ENCODE measurements at places on chromosomes 12 and 14.

- DNase-seq: no peak
Observed at GRCh38 chr12:86543716-86544115, 287.5 kb upstream of the MGAT4C start.

DNA sequence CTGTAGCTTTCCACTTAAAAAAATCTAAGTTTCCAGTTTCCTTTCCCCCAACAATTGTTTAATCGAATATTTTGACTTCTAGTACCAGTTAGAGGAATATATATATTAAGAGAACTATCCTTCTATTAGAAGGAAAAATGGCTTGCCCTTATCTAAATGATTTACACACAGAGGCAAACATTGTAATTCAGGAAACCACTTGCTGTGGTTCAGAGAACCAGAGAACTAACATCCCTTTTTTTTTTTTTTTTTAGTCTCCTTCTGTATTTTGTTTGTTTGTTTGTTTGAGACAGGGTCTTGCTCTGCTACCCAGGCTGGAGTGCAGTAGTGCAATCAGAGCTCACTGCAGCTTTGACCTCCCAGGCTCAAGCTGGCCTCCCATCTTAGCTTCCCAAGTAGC is 746.6 kb downstream of the VRK1 start:
- no peak for DNase-seq

DNA sequence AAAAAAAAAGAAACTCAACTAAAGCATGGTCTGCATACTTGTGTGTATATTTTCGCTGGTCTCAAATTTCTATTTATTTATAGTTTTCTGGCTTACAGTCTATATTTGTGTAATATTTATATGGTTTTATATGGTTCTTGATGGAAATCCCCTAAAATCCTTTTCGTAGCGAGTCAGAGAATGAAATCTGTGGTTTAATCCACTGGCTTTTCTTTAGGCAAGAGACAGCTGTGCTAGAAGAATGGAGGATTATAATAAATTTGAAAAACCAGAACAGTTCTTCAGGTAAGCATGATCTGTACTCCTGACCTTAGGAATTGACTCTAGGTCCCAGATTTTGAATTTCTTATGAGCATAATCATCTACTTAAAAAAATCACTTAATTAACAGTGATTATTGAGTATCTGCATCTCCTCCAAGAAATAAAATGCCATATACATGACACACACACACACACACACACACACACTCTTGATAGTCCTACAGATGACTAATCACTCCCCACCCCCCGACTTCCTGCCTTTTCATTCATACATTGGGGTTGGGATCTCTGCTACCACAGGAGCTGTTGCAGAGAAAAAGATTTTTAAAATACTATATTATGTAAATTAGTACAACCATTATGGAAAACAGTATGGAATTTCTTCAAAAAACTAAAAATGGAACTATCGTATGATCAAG is 113.4 kb downstream of the CRADD start:
- no peak for DNase-seq

GRCh38 chr12:88458327-88458726 is 121.9 kb downstream of the KITLG start:
- DNase-seq: no peak

DNA sequence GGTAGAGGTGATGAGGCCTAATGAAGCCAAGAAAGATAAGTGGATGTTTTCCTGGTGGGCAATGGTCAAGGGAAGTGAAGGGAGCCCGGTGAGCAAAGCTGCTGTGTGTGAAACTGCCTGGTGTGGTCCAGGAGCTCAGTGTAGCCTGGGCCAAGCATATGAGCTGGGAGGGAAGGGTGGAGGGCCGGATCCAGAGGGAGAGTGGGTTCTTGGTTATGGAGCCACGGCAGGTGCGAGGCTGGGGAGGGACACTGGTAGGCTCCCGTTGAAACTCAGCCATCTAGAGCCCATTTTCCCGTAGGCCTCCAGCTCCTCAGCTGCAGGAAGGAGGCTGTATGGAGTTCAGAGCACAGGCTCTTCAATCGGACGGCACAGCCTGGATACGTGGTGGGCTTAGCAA is 10.2 kb upstream of the CLMN start:
- no peak for DNase-seq

DNA sequence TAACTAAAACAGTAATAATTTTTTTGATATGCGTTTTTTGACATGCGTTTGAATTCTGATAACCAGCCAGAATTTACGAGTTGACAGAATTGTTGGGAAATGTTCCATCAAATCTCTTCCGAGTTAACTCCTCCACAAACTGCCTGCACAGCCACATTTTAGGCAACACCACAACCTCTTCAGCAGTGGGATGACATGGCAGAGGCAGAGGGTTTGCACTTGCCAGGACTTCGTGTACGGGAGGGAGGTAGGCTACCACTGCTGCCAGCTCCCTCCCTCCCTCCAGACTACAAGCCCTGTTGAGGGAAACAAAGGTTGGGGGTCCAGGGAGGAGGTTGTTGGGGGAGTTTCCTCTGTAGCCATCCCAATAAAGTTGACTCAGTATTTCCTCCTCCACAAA is 14.5 kb upstream of the ACTR6 start:
- no peak for DNase-seq

GRCh38 chr14:65098586-65098985 is 3.7 kb downstream of the MAX start:
- DNase-seq: no peak

- DNase-seq: peak; percentile 32
Observed at GRCh38 chr12:55955800-55956508, 9.9 kb downstream of the PMEL start.

- DNase-seq: no peak
Observed at GRCh38 chr14:35747379-35747778, 61.7 kb downstream of the RALGAPA1 start.

DNA sequence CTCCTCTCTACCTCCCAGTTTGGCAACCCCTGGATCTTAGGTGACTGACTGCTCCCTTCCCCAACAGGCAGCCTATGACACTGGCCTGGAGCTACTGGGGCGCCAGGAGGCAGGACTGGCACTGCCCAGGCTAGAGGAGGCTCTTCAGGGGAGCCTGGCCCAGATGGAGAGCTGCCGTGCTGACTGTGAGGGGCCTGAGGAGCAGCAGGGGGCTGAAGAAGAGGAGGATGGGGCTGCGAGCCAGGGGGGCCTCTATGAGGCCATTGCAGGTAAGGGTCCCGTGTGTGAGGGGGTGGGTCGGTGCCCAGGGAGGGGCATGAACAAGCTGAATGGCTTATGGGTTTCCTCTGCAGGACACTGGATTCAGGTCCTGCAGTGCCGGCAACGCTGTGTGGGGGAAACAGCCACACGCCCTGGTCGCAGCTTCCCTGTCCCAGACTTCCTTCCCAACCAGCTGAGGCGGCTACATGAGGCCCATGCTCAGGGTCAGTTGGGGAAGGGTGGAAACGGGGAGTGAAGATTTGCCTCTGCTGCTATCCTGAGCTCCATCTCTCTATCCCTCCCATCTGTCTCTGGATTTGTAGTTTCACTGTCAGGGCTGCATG is 2.2 kb downstream of the P3H3 start:
- no peak for DNase-seq

- DNase-seq: no peak
Observed at GRCh38 chr14:20223410-20223809, at the start of gene OR11H6. OR11H6 (plus strand) TSS chr14:20223710; CDS start chr14:20223710, 0 bp downstream.

GRCh38 chr12:69578283-69578682 is 7.0 kb upstream of the CCT2 start:
- no peak for DNase-seq

GRCh38 chr12:2309647-2310046 is 256.9 kb downstream of the CACNA1C start:
- DNase-seq: no peak

DNA sequence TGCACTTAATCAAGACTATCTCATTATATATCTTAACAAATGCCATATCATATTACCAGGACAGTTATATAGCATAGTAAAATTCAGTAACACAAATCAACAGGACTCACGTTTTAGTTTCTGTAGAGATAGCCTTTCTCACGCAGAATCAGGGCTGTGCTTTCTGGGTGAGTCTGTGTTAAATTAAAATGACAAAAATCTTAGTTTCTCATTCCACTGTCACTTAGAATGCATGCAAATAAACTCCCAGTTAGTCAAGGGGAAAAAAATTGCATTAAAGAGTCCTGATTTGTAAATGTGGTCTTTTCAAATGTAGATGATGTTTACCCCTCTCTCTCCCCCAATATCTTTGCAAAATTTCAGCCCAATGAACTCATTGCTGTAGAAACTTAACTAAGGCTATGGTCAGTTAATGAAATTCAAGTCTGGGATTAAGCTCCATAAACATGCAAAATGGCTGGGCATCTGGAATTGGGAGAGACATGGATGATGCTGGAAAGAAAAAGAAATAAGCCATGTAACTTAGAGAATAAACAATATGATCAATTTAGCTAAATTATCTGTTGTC is 77.8 kb upstream of the MGAT4C start:
- no peak for DNase-seq

- peak; percentile 65 for DNase-seq
Observed at GRCh38 chr12:9651265-9651729, 18.2 kb upstream of the CLEC2D start.

- DNase-seq: no peak
Observed at GRCh38 chr12:75011120-75011519, 198.5 kb downstream of the KCNC2 start.

DNA sequence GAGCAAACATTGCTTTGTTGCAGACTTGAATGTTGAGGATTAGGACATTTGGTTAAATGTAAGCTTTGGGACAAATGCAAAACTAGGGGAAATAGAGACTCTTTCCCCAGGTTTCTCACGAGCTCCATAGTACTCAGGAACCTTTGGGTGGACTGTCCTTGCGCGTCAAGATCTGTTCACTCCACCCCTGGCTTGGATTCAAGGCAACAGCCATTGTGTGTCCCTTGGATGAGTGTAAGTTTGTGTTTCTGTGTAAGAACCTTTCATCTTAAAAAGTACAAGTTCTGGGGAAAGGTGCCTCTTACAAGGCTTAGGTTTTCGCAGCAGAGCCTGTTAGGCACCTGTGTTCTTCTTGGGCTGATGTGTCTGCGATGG is 3.7 kb downstream of the SUSD6 start:
- no peak for DNase-seq

DNA sequence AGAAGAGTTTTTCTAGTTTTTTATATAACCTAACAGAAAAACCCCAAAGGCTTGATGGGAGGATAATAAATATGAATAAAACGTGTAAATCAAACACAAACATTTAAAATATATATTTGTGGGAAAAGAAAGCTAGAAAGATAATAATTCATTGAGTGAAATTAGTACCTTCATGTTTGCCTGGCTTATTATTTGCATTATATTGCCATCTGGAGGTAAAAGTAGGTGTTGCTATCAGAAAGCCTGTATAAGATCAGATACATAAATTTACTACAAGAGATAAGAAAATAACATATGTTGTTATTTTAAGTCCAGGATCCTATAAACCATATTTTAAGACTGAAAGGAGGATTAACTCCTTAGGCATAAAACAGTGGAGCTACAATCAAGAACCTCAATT is 77.7 kb downstream of the NTS start:
- DNase-seq: no peak

- DNase-seq: no peak
Observed at GRCh38 chr14:97354119-97354722, 557.0 kb downstream of the VRK1 start.

DNA sequence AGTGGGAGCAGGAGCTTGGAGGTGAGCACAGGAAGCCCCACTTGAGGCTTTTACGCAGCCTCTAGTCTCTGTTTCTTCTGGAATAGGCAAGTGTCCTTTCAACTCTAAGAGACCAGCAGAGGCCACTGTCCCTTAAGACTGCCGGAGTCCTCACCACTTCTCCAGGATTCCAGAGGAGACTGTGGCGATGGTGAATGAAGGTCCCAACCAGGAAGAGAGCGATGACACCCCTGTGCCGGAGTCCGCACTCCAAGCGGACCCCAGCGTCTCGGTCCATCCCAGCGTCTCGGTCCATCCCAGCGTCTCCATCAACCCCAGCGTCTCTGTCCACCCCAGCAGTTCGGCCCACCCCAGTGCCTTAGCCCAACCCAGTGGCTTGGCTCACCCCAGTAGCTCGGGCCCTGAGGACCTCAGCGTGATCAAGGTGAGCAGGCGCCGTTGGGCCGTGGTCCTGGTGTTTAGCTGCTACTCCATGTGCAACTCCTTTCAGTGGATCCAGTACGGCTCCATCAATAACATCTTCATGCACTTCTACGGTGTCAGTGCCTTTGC is 442 bp downstream of the FLVCR2 start:
- DNase-seq: no peak

DNA sequence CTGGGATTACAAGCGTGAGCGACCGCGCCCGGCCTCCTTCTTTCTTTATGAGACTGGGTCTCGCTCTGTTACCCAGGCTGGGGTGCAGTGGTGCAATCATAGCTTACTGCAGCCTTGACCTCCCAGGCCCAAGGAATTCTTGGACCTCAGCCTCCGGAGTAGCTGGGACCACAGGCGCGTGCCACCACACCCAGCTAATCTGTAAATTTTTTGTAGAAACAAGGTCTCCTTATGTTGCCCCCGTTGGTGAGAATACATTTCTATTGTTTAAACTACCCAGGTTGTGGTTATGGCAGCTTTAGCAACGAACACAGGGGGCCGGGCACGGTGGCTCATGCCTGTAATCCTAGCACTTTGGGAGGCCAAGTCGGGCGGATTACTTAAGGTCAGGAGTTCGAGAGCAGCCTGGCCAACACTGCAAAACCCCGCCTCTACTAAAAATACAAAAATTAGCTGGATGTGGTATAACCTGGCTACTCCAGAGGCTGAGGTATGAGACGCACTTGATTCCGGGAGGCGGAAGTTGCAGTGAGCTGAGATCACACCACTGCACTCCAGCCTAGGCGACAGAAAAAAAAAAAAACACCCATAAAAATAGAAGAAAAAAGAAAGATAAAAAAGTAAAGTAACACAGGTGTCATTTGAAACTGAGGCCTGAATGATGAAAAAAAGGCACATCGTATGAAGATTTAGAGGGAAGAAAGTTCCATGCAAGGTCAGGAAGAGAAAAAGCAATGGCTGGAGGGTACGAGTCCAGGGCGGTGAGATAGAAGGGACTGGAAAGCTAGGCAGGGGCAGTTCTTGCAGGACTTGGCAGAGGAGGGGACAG is 977 bp upstream of the TMEM120B start:
- no peak for DNase-seq

DNA sequence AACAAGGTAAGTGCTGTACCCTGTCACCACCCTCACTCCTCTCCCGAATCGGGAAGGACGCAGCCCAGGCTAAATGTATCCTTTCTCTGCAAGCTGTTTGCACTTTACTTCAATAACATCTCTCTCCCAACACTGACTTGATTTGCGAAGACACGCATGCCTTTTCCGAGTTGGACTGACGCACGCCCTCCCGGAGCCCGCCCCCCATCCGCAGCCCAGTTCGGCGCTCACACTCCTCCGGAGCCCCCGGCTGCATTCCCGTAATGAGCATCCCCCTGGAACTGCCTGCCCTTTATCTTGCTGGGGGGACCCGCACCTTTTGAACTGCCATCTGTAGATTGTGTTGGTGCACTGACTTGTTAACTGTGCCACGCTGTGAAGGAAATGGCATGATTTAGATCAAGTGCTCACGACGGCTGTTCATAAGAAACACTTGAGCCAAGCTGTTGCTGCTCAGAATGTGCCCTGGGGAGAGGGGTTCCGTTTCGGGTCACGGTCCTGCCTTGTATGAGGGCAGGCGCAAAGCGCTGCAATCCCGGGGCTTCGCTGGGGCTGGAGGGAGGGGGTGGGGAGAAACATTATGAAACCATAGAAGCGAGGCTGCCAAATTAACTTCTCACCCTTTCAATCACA is 176.6 kb upstream of the CDKN3 start:
- no peak for DNase-seq

- no peak for DNase-seq
Observed at GRCh38 chr12:113237748-113238147, 16.5 kb downstream of the TPCN1 start.

- DNase-seq: no peak
Observed at GRCh38 chr12:6632026-6632983, 3.5 kb downstream of the LPAR5 start.

All from stimulated activated CD4-positive, alpha-beta T cell treated with anti-CD3 and anti-CD28 coated beads, Interleukin-15, amount 100 ng/mL, for 48 hours (primary cell).